T-helper 17 cell (primary cell): ENCODE measurements at places on chromosomes 5 and 9. TPM values are rescaled to one million over a fixed set of nuclear protein-coding genes. Genes with fewer than 3 reads are reported as not detected.

DNA sequence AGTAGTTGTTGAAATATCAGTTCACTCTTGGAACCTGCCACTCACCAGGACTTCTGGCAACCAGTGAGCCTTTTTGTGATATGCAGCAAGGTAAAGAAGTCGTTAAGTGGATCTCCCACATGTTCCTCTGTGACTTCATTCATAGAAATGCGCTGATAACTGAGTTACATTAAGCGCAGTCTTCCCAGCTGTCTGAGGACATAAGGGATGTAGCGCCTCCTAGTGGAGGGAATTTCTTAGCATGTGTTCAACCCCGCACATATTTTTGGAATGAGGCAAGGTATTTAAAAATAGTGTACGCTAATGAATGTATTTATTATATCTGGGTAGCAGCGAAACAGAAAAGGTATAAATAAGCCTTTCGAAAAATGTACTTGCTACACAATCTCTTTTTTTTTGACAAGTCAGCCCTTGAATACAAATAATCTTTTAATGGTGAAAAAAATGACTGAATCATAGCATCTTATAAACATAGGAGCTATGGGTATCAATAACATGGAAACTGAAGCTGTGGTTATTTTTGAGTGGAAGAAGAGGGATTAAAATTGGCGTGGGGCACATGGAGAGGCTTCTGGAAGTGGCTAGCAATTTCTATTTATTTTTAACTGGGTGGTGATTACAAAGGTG is 38.0 kb downstream of the PALM2AKAP2 start:
- DNase-seq: no peak

DNA sequence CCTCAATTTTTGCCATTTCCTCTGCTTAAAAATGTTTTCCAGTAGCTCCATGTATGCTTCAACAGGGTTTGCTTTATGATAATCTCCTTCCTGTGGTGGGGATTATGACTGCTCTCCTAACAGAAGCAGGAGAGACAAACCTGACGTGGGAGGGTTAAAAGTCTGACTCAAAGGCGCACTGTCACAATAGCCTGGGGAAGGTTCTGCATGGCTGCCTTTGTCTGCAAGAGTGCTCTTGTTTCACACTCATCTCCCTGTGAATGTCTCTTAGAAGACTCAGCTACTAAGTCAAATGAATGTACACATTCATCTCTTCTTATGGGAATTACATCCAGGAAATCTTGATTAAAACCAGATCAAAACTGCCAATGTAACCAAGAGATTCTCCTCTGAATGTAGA is 90.9 kb upstream of the MTAP start:
- no peak for DNase-seq

Gene SLC34A3
- not detected for total RNA-seq

Gene FBN2
- 0.16 TPM for total RNA-seq
